GM03348 (cell line): ENCODE measurements at places on chromosomes 16 and 17.

- peak; percentile 94 for DNase-seq
Measured at GRCh38 chr16:53054670-53055485, at the start of gene CHD9. CHD9 (plus strand) TSS chr16:53054991; CDS start chr16:53156090, 101,099 bp downstream.

DNA sequence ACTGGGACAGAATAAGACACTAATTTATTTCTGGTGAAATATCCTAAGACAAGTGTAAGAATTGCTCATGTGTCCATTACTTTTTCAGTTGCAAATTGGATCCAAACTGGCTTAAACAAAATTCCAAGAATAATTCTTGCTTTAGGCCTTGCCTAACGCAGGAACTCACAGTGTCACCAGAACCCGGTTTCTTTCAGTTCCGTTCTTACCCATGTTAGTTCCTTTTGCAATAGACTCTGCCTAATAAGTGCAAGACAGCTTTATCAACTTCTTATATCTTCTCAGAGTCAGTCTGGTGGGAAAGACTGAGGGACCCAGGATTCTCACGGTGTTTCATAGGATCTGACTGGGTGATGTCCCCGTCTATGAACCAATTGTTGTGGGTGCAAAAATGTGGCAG lies 24.7 kb downstream of the GDE1 start:
- DNase-seq, result no peak

DNA sequence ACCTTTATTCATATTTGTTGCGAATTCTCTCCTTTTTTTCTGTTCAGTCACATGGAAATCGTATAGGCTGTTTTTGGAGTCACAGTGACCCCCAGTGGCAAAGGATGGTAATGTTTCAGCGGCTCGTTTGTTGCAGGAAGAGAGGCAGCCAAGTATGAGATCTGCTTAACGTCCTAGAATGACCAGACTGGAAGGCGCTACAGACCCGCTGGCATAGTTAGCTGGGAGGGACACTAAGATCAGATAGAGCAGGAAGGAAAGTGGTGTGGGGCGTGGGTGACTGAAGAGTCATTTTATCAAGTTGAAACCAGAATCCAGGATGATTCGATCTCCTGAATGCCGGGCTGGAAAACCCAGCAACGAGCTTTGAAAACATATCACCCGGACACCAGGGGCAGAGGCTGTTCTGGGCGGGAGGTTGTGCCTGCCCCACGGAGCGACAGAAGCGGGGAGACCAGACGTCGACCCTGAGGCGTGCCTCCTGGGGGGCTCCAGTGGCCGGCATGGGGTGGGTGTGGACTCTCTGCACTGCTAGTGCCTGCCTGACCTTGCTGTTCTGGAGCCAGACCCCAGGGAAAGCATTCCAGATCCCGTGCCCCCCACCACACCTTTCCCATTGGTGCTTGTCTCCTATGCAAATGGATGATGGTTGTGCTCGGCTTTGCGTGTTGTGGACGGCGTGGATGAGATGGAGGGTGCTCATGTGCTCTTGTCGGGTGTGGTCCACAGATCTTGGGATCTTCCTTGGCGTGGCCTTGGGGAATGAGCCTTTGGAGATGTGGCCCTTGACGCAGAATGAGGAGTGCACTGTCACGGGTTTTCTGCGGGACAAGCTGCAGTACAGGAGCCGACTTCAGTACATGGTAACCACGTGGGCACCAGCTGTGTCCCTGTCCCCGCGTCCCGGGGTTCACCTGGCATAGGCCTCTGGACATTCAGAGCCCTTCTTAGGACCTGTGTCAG lies 7.7 kb downstream of the IL34 start:
- DNase-seq, result peak; percentile 85

DNA sequence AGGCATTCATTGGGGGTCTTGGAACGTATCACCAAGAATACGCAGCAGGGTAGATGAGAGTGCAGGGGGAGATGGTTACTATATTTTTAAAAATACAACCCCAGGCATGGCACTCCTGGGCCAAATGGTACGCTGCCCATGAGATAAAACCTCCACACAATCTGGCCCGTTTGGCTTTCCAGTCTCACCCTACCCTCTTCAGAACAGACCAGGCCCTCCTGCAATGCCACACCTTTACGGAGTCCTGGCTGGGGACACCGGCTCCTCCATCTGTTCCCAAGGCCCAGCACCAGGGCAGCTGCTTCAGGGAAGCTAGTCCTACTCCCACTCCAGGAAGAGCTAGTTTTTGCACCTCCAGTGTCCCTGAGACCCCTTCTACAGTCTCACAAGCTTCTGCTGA lies 24.4 kb downstream of the SNN start:
- no peak for DNase-seq

- DNase-seq, result peak; percentile 89
Measured at GRCh38 chr16:2008009-2008526, 1.6 kb downstream of the ZNF598 start.

GRCh38 chr17:266701-267667 lies 85.5 kb upstream of the DOC2B start:
- DNase-seq, result peak; percentile 74

GRCh38 chr16:4077174-4077649 lies 39.0 kb downstream of the ADCY9 start:
- no peak for DNase-seq

DNA sequence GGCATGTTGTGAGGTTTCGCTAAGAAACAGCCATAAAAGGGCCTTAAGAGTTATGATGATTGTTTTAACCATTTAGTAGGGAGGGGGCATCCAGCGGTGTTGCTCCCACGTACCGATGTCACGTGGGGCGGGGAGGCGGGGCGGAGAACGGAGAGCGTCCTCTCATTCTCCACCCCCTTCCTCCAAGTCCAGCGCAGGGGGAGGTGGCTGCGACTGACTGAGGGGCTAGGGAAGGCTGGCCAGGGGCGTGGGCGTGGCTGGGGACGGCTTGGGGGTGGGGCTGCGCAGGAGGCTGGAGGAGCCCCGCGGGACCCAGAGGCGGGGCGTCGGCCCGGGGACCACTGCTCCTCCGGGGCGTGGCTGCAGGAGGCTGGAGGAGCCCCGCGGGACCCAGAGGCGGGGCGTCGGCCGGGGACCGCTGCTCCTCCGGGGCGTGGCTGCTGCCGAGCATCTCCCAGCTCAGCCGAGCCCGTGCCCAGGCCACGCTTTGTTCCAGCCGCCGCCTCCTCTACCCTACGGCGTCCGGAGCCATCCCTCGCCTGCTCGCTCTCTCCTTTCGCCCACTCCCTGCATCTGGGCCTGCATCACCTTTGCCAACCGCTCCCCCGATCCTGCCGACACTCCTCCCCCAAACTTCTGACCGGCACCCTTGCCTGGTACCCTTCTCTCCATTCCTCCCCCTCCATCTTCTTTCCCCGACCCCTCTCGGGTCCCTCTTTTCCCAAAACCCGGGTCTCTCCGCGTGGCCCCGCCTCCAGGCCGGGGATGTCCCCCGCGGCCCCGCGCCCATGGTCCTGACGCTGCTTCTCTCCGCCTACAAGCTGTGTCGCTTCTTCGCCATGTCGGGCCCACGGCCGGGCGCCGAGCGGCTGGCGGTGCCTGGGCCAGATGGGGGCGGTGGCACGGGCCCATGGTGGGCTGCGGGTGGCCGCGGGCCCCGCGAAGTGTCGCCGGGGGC lies at the start of gene SARM1:
SARM1 (plus strand) TSS at position 450 of the 958 bp plus-strand sequence; CDS start at position 789, 339 bp downstream.
- peak; percentile 94 for DNase-seq

GRCh38 chr17:79606487-79607281 lies 4.2 kb downstream of the RBFOX3 start:
- DNase-seq, result no peak

DNA sequence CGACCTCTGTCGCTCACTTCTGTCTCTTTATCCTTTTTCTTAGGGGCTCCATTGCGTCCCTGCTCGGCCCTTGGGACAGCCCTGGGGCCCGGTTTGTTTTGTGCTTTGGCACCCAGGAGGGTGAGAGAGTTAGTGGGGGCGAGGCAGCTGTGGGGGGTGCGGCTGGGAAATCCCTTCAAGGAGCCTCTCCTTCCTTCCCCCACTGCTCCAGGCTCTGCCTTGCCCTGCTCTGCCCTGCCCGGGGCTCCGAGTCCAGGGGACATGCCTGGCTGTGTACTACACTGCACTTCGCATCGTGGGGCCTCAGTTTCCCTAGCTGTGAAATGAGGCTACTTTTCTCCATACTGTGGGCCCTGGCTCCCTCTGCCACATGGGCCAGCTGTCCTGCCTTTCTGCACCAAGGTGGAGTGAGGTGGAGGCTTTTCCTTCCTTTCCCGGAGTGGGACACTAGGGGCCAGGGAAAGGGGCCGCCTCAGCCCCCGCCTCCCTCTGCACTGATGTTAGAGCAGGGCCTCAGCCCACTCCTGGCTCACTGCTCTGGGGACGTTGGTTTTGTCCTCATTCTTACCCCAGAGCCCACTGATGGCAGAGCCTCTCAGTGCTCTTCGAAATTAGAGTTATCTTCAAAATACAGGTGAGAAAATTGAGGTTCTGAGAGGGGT lies 980 bp downstream of the LLGL1 start:
- DNase-seq, result peak; percentile 58

- DNase-seq, result no peak
Measured at GRCh38 chr16:67161595-67162058, 1.9 kb downstream of the FBXL8 start.

DNA sequence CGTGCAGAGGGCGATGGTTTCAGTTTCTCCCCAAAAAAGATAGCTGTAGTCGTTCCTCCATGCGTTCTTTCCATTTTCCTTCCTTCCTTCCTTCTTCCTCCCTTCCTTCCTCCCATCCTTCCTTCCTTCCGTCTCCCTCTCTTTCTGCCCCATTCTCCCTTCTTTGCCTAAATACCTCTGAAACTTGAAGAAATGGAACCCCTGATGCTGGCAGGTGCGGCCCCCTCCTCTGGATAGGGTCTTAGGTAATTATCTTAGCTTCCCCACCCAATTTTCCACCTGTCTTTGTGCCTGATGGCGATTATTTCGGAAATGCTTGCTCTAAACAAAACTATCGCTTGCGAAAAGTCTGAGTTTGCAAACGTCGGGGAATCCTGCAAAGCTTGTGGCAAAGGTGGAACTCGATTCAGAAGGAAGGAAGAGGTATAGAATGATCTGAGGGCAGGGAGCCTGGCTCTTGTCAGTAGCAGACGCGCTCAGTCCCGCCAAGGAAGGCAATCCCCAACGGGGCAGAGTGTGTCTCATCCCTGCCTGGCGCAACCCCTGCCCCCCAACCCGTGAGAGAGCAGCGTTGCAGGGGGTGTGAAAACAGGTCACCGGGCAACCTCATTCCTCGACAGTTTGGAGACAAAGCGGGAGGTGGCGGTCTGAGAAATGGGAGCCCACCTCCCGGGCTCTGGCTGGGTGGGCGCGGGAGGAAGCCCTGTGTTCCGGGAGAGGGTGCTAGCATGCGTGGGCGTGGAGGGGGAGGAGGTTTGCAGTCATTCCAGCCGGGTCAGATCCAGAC lies 2.9 kb upstream of the CBX8 start:
- no peak for DNase-seq

GRCh38 chr16:75486676-75487313 lies 8.4 kb downstream of the CHST6 start:
- no peak for DNase-seq

DNA sequence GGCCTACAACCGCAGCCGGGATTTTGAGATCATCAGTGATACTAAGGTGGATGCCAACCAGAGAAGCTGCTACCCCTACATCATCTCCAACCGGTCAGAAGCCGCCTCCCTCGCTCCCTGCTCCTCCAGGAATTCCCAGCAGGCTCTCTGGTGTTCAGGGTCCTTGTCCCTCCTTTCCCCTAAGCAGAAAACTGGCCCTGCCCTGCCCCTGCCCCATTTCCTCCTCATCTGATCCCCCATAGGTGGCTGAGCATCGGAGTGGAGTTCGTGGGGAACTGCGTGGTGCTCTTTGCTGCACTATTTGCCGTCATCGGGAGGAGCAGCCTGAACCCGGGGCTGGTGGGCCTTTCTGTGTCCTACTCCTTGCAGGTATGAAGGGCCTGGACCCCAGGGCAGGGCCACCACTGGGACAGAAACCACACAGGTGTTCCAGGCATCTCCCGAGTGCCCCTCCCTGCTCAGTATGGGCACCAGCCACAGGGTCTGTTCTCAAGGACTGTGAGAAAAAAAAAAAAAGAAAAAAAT lies 29.8 kb downstream of the ANKRD40 start:
- no peak for DNase-seq

DNA sequence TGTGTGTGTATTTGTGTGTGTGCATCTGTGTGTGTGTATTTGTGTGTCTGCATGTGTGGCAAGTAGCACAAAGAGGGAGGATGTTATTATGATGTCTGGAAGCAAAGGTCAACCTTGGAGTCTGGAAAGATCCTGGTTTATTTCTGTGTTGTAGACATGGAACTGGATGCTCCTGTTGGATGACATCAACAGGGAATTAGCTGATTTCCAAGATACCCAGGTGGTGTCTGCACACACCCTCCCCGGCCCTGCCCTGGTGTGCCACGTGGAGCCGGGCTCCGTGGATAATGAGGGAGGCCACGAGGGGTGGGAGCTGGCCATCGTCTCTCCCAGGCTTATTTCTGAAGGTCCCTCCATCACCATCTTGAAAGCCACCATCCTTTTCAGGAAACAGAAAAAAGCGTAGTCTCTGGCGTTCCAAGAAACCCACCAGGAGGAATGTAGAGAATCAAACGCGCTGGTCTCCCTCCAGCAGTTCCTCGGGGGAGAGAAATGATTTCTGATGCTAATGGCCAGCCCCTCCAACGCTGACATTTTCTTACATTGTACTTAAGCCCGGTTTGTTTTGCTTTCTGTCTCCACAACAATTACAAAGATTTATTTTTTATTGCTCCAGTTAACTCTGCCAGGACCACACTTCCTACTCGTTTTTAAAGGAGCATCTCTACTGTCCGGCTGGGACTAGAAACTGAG lies 93.3 kb downstream of the FOXL1 start:
- DNase-seq, result no peak

DNA sequence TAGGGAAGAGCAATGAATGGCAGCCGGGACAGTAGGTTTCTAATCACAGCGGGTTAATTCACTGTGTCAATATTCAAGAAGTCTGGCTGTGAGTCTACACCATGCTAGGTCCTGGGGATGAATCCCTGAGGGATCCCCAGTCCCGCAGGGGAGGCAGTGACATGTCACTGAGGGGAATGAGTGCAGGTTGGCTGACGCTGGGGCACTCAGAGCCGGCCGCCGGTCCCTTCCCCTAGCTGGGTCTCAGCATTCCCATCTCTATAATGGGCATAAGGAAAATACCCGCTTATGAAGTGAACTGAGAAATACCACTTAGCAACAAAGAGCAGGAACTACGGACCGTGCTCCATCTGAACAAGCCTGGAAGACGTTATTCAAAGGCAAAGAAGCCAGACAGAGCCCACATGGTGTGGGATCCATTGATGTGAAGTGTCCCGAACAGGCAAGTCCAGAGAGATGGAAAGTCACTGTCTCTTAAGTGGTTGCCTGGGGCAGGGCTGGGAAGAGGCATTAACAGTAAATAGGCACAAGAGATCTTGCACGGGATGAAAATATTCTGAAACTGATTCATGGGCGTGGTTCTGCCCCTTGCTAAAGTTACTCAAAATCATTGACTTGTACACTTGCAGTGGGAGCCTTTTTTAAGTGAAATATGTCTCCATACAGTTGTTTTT lies 31.9 kb downstream of the PPL start:
- DNase-seq, result no peak

DNA sequence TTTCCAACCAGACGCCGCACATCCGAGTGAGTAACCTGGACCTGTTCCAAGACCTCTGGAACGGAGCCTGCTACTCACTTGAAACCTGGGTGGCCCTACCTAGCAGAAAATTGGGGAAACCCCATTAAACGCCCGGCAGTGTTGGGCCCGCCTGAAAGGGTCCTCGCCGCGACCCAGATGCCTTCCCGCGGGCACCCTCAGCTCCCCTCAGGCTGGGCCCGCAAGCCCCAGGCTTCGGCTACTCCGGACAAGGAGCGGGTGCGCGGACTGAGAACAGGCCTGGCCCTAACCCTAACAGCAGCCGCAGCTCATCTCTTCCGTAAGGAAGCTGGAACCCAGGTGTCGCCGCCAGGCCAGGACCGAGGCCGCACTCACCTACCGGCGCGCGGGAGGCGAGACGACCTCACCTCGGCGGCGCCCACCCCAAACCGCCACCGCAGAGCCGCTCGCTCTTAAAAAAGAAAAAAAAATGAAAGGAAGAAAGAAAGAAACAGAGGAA lies 344 bp downstream of the PSME3IP1 start:
- DNase-seq, result peak; percentile 53
